ENCODE measurements at places on chromosomes 7 and 10.

DNA sequence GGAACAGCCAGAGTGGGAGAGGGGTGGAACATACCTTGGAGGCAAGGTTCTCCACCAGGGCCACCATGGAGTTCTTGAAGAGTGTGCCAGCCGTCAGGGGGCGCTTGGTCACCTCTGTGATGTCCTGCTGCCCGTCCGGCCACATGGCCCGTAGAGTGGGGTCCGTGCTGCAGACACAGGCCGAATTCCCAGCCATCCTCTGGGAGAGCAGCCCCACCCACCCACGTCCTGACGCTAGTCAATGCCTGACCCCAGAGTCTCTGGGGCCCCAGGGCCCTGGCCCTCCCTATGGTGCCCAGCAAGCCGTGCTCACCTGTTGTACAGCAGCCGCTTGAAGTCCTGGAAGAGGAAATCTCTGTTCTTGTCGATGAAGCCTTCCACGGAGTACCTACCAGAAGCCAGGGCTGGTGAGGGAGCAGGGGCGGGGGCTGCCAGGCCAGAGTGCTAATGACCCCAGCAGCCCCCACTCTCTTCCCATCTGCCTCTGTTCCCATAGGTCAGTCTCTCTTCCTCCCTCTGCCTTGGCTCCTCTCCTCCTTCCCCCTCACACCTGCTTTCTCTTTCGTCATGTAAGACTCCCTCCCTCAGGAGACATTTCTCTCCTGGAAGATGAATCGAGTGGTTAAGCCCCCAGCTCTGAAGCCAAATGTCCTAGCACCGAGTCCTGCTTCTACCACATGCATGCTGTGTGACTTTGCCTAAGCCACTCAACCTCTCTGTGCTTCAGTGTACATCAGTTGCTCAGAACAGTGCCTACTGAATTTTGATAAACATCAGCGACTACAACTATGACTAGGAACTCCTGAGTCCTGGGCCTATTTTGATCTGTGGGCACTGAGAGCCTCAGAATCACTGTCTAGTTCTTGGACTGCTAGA is 11.0 kb downstream of the MYO1G start:
- no peak for DNase-seq

- DNase-seq, result no peak
Measured at GRCh38 chr10:92880233-92880861, 32.0 kb downstream of the EXOC6 start.

DNA sequence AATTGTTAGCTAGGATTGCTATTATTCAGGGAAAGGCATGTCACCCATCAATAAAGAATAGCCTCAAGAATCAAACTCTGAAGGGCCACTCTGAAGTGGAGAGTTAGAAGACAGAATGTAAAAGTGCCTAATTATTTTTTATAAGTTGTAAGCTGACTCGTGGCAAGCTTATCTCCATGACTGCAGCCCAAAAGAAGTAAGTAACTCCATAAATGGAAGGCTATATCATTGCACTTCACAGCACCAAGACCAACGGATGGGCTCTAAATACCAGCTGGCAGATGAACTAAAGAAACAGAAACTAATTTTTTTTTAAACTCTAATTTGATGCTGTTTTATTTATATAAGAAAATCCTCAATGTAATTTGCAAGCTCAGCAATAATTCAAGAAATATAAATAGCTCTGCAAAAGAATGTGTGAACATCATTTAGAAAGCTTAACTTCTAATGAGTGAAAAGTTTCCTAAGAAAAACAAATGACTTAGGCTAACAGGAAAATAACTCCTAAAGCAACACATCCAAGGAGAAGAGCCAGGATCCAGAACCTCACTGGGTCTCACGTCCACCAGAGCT is 165.5 kb downstream of the SNX13 start:
- no peak for DNase-seq

GRCh38 chr7:55473932-55474331 is 98.4 kb downstream of the VOPP1 start:
- no peak for DNase-seq

DNA sequence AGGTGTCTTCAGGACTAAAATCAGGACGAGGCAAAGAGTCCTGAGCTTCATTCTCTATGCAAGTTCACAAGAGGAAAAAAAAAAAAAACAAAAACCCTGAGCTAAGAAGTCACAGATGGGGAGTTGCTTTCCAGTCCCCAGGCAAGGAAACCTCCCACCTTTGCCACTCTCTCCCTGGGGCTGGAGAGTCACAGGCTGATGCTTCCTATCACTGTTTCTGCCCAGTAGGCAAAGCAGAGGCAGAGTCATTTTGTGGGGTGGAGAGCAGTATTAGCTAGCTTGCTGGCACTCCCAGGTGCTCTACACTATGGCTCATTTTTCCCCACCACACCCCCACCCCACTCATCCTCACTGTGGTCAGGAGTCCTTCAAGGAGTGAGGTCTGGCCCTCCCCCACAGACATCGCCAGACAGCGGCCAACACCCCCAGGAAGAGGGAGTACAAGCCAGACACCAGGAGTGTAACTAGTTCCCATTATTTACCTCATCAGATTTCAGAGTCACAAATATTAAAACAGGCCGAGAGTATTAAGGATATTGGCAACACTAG is 34.6 kb upstream of the UNC5B start:
- DNase-seq, result no peak

GRCh38 chr10:124064676-124065075 is 28.7 kb downstream of the CHST15 start:
- no peak for DNase-seq

GRCh38 chr7:100444311-100445278 is 8.3 kb upstream of the PPP1R35 start:
- DNase-seq, result no peak

DNA sequence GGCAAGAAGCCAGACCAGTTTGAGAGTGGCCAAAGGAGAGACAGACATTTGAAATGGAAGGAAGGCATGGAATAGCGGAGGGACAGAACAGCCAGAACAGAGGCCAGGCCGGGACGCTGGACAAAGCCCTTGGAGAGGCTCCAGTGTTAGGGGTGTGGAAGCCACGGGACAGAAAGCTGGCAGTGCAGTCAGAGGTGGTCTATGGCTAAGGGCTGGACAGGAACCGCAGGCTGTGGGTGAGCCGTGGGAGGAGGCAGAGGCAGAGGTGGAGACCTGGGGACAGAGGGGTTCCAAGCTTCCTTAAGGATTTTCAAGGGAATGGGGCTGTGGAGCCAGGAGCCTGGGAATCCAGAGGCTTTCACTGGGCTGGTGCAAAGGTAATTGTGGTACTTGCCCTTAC is 301.1 kb downstream of the GFRA1 start:
- DNase-seq, result no peak

- DNase-seq, result no peak
Measured at GRCh38 chr7:84372712-84373111, 178.1 kb upstream of the SEMA3A start.

- no peak for DNase-seq
Measured at GRCh38 chr10:69411476-69411875, 5.2 kb downstream of the TACR2 start.

- no peak for DNase-seq
Measured at GRCh38 chr10:133459454-133460207, 5.9 kb downstream of the SCART1 start.

DNA sequence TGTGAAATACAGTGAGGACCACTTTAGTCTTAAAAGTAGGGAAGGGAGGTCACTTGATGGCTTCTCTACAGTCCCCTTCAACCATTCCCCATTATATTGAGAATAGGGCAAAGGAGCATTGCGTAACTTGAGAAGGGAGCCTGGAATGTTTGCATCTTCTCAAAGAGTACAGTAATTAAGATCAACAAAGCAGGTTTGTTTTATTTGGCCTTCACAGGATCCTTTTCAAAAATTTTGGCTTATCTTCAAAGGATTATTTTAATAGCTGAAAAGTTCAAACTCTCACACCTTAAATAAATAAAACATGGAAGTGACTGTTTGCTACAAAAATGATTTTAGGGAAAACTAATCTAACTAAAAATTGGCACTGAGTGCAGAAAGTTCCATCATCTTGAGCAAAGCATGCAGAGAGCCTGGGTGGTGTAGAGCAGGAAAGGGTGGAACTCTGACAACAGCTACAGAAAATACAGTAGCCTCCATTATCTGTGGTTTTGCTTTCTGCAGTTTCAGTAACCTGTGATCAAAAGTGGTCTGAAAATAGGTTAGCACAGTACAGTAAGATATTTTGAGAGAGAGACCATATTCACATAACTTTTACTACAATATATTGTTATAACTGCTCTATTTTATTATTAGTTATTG is 214.0 kb downstream of the MDFIC start:
- no peak for DNase-seq

GRCh38 chr7:138008019-138008587 is 6.2 kb upstream of the CREB3L2 start:
- DNase-seq, result no peak
